Calu3 (cell line): ENCODE measurements at places on chromosomes 2 and 18. TPM values are rescaled to one million over a fixed set of nuclear protein-coding genes. Genes with fewer than 3 reads are reported as not detected.

The ACTG2 gene
- not detected in 2 replicates for total RNA-seq

- H3K36me3 ChIP-seq, result no peaks in the 10 kb centered on the region
- H3K4me1 ChIP-seq, result peaks cover 16% of the 10 kb centered on the region
- peak; percentile 35 for DNase-seq
- H3K27ac ChIP-seq, result no peak overlapping the region
- H3K4me3 ChIP-seq, result no peak overlapping the region
Observed at GRCh38 chr2:196459539-196459938, 180.0 kb upstream of the CCDC150 start.

The GAREM2 gene
- total RNA-seq, result 2.6 and 2.8 TPM in 2 replicates

The IL36A gene
- total RNA-seq, result not detected in 2 replicates

DNA sequence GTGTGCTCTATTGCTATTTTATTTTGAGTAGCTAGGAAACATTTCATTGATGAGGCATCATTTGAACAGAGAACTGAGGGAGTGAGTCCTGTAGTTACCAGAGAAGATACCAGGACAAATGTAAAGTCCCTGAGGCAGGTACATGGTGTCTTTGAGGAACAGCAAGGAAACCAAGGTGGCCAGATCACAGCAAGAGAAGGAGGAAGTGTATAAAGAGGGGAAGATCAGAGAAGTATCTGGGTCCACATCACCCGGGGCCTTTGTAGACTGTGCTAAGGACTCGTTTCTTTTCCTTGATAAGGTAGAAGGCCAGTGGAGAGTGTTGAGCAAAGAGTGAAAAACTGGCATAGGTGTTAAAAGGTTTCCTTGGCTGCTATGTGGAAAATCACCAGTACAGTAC, 34.8 kb upstream of the PLB1 start:
- H3K27me3 ChIP-seq, result peaks cover 15% of the 10 kb centered on the region
- H3K27ac ChIP-seq, result no peak overlapping the region
- H3K4me1 ChIP-seq, result no peaks in the 10 kb centered on the region
- no peaks in the 10 kb centered on the region for H3K36me3 ChIP-seq
- DNase-seq, result no peak

DNA sequence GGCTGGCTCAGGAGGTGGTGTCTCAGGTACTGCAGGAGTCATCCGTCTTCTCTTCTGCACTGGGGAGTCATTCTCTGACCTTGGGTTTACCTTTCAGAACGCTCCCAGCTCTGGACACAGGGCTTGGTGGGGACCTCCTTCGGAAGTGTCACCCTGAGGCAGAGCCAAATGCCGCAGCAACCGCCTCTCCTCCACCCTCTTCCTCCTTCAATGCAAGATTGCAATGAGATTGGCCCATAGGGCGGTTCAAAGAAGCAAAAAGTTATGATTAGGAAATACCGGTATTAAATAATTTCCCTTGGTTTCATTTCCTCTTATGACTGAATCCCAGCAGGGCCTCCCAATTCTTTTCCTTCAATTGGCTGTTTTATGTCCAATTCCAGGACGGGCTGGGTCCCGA, 178.8 kb downstream of the ACKR3 start:
- peaks cover 27% of the 10 kb centered on the region for H3K4me1 ChIP-seq
- no peak overlapping the region for H3K4me3 ChIP-seq
- no peaks in the 10 kb centered on the region for H3K36me3 ChIP-seq

DNA sequence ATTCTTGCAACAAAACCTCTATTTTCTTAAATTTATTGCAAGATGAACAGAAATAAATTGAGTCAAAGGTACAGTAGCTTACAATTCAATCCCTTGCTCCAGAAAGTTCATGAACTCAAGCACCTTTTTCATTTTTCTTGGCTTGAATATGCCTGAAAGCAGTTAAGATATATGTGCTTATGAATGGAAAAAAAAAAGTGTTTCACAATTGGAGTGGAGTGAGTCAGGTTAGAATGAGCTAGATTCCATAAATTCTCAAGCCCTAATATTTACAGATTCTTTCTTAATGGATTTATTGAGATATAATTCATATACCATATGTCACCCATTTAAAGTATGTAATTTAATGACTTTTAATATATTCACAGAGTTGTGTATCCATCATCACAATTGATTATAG, 39.6 kb upstream of the NEMP2 start:
- H3K27ac ChIP-seq, result no peak overlapping the region
- no peaks in the 10 kb centered on the region for H3K27me3 ChIP-seq
- no peaks in the 10 kb centered on the region for H3K36me3 ChIP-seq
- peaks cover 37% of the 10 kb centered on the region for H3K4me1 ChIP-seq
- DNase-seq, result no peak

The SYT4 gene
- not detected in 2 replicates for total RNA-seq

DNA sequence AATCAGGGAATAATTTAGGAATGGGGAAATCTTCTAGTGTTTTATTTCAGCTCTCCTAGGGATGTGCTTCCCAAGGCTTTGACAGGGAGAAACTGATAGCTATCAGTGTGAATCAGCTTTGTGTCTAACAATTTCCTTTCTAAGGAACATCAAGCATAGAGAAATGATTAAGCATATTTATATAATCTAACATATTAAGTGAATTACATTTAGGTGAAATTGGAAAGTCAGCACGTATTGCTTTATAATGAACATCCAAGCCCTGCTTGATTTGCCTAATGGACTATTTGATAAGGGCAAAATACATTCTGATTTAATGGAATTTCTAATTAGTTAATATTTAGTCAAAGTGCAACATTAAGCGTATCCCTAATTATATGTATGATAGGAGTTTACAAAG, 19.5 kb upstream of the TSPYL6 start:
- no peaks in the 10 kb centered on the region for H3K27me3 ChIP-seq
- H3K4me1 ChIP-seq, result no peaks in the 10 kb centered on the region
- no peak for DNase-seq
- H3K36me3 ChIP-seq, result no peaks in the 10 kb centered on the region
- no peak overlapping the region for H3K27ac ChIP-seq

The CFAP53 gene
- total RNA-seq, result 0.94 and 0.98 TPM in 2 replicates

DNA sequence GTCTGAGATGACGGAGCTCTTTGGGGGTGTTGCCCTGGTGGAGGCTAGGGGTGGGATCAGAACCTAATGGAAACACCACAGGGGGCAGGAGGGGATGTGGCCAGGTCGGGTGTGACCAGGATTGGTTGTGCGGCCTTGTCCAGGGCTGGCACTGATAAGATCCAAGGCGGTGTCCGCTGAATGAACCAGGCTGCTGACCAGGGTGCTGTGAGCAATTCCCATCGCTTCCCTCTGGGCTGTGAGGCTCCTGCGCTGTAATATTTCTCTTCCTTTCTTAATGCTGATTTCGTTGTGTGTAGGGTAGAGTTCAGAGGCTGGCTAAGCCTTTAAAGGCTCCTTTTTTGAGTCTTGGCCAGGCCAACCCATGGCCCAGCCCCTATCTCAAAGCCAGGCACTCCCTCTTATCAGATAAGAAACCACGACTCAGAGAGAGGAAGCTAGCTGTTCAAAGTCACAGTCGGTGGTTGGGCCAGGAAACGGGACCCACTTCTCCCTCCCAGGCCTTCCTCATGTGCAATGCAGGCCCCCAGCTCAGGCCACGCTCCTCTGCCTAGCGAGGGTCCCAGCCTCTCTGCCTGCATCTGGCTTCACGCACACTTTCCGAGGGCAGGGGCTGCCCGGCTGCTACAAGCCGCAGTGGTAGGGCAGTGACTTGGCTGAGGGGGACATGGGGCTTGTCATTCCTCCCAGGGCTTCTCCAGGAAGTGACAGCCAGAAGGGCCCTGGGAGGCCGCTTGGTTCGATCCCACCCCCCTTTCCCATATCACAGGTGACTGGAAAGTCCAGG, 26.0 kb upstream of the FOSL2 start:
- H3K4me1 ChIP-seq, result peaks cover 73% of the 10 kb centered on the region
- H3K36me3 ChIP-seq, result peaks cover 5% of the 10 kb centered on the region
- H3K27ac ChIP-seq, result peak overlapping the region; percentile 54
- DNase-seq, result peak; percentile 70
- H3K4me3 ChIP-seq, result no peak overlapping the region

DNA sequence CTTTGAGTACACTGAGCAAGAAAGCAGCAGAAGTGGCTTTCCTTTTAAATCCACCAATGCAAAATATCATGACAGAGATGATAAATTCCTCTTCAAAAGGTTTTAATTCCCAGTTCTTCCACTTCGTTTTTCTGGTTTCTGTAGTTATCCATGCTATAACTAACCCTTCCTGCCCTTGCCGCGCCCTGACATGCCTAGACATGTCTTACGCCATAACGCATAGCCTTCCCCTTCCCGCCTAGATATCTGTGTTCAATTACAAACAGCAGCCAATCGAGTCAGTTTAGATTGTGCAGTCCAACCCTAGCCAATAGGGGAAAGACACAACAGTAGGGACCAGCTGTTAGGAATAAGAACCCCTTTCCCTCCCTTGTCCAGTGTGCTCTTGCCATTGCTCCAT, 16.1 kb downstream of the PRPF40A start:
- H3K27ac ChIP-seq, result peak overlapping the region; percentile 19
- no peaks in the 10 kb centered on the region for H3K4me1 ChIP-seq
- DNase-seq, result no peak
- H3K27me3 ChIP-seq, result no peaks in the 10 kb centered on the region
- peaks cover 15% of the 10 kb centered on the region for H3K36me3 ChIP-seq
- H3K4me3 ChIP-seq, result no peak overlapping the region

DNA sequence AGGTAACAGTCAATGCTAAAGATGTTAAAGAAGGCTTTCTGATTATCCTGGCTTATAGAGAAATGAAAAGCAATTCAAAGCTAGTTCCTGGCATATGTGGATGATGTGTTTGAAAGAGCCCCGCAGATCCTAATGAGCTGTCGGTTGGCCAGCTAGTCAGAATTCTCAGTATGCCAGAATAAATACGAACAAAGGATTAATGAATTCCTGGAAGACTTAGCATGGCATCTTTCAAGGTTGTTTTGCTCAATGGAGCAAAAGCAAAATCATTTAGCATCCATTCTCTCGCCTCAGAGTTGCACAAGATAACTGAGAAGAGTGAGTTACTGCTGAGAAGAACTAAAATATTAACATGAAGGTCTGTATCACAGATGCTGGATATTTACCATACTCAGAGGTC, 307.6 kb downstream of the RIT2 start:
- DNase-seq, result no peak
- H3K36me3 ChIP-seq, result no peaks in the 10 kb centered on the region

- H3K4me3 ChIP-seq, result peak overlapping the region; percentile 100
- DNase-seq, result no peak
- H3K27ac ChIP-seq, result peak overlapping the region; percentile 99
- H3K4me1 ChIP-seq, result peaks cover 15% of the 10 kb centered on the region
Observed at GRCh38 chr2:159711562-159712142, 654 bp upstream of the MARCHF7 start.

DNA sequence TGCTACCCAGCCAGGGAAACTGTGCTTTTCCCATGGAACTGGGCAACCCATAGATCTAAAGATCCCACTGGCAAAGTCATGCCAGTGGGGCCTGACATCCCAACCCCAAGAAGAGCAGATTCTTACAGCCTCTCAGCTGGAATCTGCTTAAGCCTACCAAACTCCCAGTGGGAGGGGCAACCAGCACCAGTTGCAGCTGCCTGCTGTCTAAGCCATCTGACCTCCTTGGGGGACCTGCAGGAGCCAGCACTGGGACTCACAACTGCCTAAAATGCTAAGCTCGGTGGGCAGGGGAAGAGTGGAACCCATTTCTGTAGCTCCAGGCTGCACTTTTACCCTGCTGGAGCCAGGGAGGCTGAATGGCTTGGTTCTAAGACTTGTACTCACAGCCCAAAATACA, 770.7 kb upstream of the SLC8A1 start:
- H3K27me3 ChIP-seq, result no peaks in the 10 kb centered on the region
- no peaks in the 10 kb centered on the region for H3K36me3 ChIP-seq
- H3K27ac ChIP-seq, result no peak overlapping the region
- H3K4me1 ChIP-seq, result no peaks in the 10 kb centered on the region
- no peak overlapping the region for H3K4me3 ChIP-seq

GRCh38 chr2:26170795-26171194, 2.1 kb upstream of the GAREM2 start:
- H3K36me3 ChIP-seq, result peaks cover 16% of the 10 kb centered on the region
- H3K4me3 ChIP-seq, result no peak overlapping the region
- H3K4me1 ChIP-seq, result no peaks in the 10 kb centered on the region
- no peak overlapping the region for H3K27ac ChIP-seq

DNA sequence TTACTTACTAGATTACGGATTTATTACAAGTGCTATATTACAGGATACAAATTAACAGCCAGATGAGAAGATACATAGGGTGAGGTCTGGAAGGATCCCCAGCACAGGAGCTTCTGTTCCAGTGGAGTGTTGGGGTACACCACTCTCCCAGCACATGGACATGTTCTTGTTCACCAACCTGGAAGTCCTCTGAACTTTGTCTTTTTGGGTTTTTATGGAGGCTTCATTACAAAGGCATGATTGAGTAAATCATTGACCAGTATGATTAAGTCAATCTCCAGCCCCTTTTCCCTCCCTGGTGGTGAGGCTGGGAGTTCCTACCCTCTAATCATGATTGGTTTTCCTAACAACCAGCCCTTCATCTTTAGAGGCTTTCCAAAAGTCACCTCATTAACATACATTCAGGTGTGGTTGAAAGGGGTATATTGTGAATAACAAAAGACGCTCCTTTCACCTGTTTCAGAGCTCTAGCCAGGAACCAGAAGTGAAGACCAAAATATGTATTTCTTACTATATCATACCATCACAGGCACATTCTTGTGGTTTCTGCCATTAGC, 38.3 kb downstream of the APLF start:
- no peak overlapping the region for H3K27ac ChIP-seq
- DNase-seq, result no peak
- no peaks in the 10 kb centered on the region for H3K36me3 ChIP-seq
- no peak overlapping the region for H3K4me3 ChIP-seq

The IL36RN gene
- 0.12 and 0.22 TPM in 2 replicates for total RNA-seq

The CRYGC gene
- total RNA-seq, result not detected in 2 replicates
